Activated naive CD4-positive, alpha-beta T cell treated with anti-CD3 and anti-CD28 coated beads, Interleukin-2, amount 50 U/mL, for 16 hours (primary cell): ENCODE measurements at places on chromosomes 16 and 17.

GRCh38 chr16:10114409-10114808 is 67.8 kb downstream of the GRIN2A start:
- no peak for DNase-seq

DNA sequence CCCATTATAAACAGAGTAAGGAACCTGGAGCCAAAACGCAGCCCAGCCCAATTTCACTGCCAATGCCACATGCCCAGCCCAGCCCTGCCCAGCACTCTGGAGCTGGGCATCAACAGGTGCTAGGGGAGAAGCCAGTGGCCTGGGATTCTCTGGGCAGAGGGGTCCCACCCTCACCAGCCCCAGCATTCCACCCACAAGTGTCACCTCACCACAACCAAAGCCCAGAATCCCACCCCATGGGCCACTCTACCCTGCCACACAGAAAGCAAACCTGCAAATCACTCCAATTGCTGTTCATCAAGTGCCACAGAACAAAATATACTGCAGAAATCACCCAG is 102.5 kb upstream of the CDH5 start:
- no peak for DNase-seq

- no peak for DNase-seq
Measured at GRCh38 chr17:55437159-55437605, 15.5 kb upstream of the MMD start.

- no peak for DNase-seq
Measured at GRCh38 chr17:78374631-78375274, 3.7 kb upstream of the PGS1 start.

- DNase-seq: peak; percentile 28
Measured at GRCh38 chr17:36937959-36938565, 787 bp downstream of the LHX1 start.

GRCh38 chr17:16215965-16216316 is 607 bp upstream of the NCOR1 start:
- no peak for DNase-seq

DNA sequence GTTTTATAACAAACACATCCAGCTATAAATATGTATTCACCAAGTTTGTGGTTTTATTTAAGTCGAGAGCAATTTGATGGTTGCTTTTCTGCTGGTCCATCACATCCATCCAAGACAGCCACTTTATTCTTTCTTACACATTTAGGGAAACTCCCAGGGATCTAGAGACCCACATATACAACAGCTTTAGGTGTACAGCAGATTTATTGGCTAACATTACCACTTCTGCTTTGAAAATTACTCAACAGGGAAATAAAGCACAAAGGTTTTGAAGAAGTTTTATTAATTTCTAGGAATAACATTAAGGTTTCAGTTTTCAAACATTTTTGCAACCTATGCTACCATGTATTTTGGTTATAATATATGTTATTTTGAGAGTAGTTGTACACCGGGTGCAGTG is 6.9 kb downstream of the ERCC4 start:
- DNase-seq: no peak

- DNase-seq: no peak
Measured at GRCh38 chr16:14454391-14454790, 175.7 kb downstream of the PARN start.

DNA sequence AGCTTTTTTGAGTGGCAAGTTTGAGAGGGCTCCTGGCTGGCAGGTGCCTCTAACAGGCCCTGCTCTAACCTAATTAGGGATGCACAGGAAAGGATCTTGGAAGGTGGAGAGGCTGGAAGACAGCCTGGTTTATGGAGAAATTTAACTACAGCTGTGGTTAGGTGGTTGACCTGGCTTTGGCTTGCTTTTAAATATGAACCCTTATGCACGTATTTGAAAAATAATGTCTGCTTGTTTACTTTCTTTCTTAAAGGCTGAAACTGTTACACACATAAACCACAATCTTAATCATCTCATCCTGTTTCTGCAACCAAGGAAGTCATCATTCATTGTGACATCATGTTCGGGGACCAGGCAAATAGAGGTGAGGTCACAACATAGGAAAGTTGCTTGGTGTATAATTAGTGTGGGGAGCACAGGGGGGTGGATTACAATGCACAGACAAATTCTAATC is 23.1 kb upstream of the DHRS13 start:
- DNase-seq: peak; percentile 24

GRCh38 chr17:63531022-63531965 is 8.1 kb downstream of the KCNH6 start:
- DNase-seq: no peak

DNA sequence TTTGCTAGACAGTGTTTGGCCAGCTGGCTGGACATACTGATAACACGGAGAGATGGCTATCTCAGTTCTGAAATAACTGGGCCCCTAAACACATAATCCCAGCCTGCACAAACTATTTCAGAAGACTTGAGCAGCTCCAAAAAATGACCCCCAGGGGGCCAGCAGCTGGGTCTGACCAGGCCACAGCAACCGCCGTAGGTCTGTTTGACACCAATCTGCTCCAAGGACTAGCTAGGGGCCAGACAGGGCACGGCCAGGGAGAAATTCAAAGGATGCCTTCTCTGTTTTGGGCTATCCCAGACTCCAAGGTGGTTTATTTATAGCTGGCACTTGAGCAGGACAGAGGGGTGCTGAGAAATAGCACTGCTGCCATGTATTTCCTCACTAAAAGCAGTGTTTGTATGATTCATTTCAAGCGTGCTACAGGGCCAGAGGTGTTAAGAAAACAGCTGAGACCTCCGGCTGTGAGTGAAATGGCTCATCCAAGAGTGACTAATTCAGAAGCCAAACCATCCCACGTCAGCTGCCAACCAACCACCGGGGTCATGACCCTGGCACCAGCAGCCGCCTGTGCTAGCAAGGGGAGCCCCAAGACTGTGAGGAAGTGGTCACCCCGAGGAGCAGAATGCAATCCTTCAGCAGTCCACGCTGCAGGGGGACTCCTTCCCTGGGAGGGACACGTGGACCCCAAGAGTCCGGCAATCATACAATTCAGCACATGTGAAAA is 5.7 kb downstream of the GGA2 start:
- DNase-seq: peak; percentile 62

DNA sequence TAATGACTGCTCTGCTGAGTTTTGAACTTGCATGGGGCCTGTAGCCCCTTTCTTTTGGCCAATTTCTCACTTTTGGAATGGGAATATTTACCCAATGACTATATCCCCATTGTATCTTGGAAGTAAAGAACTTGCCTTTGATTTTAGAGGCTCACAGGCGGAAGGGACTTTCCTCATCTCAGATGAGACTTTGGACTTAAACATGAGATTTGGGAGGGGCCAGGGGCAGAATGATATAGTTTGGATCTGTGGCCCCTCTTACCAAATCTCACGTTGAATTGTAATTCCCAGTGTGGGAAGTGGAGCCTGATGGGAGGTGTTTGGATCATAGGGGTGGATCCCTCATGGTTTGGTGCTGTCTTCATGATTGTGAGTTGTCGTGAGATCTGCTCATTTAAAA is 42.7 kb upstream of the SDK2 start:
- no peak for DNase-seq
